ENCODE measurements at places on chromosomes 5 and 9.

DNA sequence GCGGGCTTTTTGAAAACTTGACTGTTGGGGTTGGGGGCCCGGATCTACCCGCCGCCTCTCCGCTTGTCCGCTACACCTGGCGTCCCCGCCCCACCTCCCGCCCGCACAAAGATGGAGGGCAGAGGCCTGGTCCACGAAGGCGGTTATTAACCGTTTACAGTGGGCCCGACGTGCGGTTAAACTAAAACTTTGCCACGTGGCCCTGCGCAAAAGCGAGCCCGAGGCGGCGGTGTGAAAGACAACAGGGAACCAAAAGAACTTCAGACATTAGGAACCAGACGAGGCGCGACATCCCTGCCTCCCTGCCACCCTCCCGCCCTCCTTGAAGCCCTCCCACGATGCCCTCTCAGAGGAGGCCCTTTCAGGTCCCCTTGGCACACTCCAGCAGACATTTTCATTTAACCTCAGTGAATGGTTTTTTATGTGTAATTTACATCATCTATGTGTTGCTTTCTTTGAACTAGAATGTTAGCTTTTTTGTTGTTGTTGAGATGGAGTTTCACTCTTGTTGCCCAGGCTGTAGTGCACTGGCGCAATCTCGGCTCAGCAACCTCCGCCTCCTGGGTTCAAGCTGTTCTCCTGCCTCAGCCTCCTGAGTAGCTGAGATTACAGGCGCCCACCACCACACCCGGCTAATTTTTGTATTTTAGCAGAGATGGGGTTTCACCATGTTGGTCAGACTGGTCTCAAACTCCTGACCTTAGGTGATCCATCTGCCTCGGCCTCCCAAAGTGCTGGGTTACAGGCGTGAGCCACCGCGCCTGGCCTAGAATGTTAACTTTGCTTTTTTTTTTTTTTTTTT is 999 bp upstream of the HNRNPA0 start:
- no peak for DNase-seq

DNA sequence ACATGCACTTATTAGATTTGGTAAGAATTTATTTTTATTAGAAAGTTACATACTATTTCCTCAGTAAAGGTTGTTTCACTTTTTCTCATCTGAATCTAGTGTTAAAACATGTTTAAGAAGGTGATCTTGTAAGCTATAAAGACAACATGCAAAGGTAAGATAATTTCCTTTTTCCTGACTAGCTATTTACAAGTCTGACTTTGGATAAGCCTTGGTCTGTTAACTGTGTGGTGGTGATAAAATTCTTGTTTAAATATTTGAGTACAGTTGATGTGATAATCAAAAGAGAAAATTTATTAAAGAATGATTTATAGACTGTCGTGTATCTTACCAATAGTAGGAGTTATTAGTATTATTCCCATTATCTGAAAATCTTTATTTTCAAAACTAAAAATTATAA is 36.9 kb upstream of the GPR21 start:
- no peak for DNase-seq

GRCh38 chr5:97545886-97546535 is 363.0 kb upstream of the RIOK2 start:
- no peak for DNase-seq

- DNase-seq = no peak
Measured at GRCh38 chr5:16913187-16914107, 22.6 kb downstream of the MYO10 start.

- DNase-seq = no peak
Measured at GRCh38 chr9:130232899-130233586, 32.5 kb upstream of the HMCN2 start.

GRCh38 chr5:68748101-68748500 is 345.7 kb upstream of the SLC30A5 start:
- DNase-seq = no peak

GRCh38 chr9:89522261-89522958 is 24.5 kb upstream of the SEMA4D start:
- DNase-seq = peak; percentile 92

- DNase-seq = no peak
Measured at GRCh38 chr5:96330530-96331140, 102.4 kb downstream of the PCSK1 start.

DNA sequence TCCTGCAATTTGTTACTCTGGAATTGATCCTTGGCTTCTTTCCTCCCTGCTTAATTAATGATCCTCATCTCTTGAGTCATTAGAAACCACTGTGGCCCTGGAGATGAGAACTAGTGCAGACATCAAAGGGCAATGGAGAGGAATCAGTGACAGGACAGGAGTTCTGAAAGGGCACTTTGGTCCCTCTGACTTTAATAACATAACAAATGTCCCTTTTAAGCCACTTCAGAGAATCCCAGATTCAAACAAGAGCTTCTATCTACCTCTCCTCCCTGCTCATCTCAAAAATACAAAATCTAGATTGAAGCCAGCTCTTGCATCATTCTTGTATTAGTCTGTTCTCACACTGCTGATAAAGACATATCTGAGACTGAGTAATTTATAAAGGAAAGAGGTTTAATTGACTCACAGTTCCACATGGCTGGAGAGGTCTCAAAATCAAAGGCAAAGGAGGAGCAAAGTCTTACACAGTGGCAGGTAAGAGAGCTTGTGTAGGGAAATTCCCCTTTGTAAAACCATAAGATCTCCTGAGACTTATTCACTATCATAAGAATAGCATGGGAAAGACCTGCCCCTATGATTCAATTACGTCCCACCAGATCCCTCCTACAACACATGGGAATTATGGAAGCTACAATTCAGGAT is 139.1 kb downstream of the PLPPR1 start:
- no peak for DNase-seq

- peak; percentile 35 for DNase-seq
Measured at GRCh38 chr9:37066139-37066725, 32.2 kb upstream of the PAX5 start.

DNA sequence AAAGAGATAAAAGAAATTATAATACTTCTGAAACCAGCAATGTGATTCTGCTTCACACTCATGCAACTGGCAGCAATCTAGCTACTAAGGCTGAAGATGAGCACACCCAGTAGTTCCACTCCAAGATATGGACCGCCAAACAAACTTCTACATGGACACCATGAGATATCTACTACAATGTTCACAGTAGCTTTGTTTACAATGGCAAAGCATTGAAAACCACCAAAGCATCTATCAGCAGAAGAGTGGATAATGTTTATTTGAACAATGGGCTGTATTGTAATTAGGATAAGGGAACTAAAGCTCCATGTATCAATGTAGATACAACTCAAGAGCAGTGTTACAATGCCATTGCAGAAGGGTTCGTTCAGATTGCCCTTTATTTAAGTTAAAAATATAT is 91.2 kb upstream of the ERBIN start:
- DNase-seq = no peak

DNA sequence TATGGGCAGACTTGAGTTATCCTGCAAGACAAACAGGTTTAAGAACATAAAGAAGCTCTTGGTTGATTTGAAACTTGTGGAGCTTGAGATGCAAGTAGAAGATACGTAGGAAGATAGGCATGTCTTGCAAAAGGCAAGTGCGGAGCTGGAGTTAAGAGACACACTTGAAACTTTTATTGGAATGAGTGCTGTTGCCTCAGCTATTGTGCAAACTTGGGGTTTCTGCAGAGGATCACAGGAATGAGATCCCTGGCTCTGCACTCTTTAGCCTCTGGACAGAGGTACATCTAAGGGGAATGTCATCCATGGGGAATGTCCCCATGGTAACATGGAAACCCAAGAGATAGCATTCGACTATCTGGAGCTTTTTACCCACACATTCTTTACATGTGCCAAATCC is 121.1 kb downstream of the ADCY2 start:
- no peak for DNase-seq

DNA sequence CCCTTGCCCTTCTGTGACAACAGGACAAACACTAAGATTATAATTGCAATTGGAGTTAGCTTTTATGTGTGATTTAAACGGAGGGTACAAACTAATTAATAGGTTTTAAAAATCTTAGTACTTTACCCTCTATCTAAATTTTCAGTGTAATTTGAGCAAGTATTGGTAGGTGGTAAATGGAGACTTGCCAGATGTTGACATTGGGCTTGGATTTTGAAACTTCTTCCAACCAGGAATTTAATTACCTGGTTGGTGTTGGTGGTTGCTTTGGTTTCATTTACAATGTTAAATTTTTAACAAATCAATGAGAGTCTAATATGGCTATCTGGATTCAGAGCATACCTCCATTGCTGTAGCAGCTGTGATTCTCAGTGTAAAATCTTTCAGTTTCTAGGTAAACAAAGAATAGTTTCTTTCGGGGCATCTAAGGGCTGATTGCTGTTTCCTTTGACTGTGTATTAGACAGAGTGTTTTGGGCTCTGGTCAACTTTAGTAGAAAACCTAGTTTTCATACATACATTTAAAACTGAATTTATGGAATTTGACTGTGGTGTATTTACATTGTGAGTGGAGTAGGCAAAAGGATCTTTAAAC is 1.9 kb downstream of the DAPK1 start:
- DNase-seq = peak; percentile 69

GRCh38 chr9:16771356-16771755 is 99.1 kb downstream of the BNC2 start:
- DNase-seq = no peak

- DNase-seq = no peak
Measured at GRCh38 chr5:154767576-154767975, 12.4 kb downstream of the LARP1 start.

DNA sequence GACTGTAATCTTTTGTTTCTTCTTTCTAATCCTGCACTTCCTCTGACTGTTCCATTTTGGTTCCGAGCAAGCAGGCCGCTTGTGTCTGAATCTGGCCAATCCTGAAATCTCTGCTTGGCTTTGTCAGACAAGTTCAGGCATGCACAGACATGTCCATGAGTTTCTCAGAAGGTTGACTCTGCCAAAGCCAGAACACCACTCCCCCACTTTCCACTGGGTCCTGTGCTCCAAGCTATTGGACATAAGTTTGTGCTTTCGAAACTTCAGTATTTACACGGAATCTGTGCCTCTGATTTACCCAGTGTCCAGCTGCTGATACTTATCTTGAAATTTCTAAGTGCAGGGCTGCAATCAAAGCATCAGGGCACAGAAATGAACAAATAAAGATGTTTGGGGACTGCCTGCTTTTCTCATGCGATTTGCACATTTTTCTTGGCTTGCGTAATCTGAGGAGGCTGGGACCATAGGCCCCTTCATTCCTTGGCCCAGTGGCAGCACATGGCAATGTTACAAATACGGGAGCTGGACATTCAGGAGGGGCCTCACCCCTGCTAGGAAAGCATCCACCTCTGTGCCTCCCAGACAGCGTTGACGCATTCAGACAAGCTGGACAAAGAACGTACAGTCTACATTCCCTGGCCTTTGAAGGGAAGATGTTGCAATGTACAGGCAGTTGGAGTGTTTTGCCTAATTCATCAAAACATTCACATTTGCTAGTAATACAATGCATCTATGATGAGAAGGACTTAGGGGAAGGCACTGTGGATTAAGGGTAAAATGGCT is 209.2 kb upstream of the PAPPA start:
- peak; percentile 13 for DNase-seq

DNA sequence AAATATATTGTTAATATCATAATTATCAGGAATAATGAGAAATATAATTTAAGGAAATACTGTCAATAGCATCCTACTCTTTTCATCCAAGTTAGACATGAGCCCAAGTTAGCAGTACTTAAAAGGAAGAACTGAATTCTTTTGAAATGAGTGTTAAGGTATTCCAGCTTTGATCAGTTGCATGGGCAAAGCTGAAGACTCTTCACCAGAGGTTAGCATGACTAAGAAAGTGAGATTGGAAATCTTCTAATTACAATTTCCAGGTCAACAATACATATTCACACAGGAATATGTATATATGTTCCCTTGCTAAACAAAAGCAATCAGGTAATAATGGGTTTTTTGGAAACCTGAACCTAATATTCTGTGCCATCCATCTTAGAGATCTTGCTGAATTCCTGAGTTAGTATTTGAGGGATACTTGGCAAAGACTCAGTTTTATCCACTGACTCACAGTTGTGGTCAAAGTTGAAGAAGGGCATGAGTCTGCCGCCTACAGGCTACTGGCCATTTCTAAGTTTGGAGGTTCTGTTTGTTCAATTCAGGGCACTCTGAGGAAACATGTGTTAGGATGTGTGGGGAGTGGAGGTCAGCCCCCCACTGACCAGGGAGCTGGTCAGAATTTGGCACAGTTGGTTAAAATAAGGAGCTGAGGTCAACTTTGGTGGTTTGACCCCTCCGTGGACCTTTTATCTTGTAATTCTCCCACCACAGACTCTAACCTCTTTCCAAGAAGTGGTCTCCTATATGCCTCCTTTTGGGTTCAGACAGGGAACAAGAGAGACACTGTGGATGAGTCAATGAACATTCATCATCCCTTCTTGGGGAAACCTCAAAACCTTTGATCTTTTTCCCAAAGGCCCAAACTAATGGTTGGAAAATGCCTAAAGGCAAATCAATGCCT is 118.3 kb downstream of the PIK3R1 start:
- no peak for DNase-seq

DNA sequence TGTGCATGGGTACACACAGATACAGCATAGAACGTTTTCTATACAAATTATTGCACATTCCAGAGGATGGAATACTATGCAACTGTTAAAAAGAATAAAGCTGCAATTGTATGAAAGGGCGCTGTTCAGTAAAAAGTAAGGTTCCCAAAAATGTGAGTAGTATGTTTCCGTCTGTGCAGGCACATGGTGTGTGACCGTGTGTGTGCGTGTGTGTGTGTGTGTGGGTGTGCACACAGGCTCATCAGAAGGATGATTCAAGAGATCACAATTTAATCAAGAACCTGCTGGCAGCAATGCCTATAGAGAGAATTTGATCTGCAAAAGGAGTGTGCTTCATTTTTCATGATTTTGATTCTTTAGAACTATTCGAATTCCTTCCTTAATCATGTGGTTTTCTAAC is 76.3 kb downstream of the SEMA4D start:
- DNase-seq = no peak

DNA sequence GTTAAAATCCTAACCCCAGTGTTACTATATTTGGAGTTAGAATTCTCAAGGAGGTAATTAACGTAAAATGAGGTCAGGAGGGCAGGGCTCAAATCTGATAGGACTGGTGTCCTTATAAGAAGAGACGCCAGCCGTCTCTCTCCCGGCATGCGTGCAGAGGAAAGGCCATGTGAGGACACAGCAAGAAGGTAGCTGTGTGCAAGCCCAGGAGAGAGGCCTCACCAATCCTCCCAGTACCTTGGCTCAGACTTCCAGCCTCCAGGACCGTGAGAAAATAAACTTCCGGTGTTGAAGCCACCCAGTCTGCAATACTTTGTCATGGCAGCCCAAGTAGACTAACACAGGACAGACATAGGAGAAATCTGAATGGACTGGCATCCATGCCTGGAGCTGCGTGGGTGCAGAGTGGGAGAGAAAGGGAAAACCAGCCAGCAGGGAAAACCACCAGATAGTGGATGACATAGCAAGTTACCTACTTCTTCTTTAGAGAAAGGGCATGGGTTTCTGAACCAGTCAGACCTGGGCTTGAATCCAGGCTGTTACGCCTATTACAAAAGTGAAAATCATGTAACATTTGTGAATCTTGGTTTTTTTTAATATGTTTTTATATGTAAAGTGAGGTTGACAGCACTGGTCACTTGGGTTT is 89.2 kb downstream of the FSTL4 start:
- DNase-seq = no peak

- peak; percentile 27 for DNase-seq
Measured at GRCh38 chr9:127711226-127711701, 4.2 kb downstream of the PTRH1 start.
